PC-3 (cell line): ENCODE measurements at places on chromosomes 3 and 15.

DNA sequence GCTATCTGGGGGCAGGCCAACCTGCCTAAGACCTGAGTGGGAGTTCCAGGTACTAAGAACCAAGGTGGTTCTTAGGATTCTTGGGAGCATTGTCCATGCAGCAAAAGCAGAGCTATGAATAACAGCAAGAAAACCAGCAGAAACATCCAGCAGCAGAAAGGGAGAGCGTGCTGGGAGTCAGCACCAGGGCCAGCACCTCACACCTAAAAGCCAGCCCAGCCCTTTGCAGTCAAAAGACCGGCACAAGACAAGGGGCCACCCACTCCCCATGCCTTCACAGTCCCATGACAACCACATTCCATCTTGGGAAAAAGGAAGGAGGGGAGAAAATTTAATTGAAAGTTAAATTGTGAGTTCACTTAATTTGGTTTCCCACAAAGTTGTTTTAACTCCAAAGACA, 364.9 kb downstream of the AGBL1 start:
- no peak for DNase-seq

- no peak for DNase-seq
Observed at GRCh38 chr15:62798536-62798935, 244.0 kb upstream of the TPM1 start.

- DNase-seq, result no peak
Observed at GRCh38 chr3:112010636-112011035, 11.9 kb downstream of the TAGLN3 start.

DNA sequence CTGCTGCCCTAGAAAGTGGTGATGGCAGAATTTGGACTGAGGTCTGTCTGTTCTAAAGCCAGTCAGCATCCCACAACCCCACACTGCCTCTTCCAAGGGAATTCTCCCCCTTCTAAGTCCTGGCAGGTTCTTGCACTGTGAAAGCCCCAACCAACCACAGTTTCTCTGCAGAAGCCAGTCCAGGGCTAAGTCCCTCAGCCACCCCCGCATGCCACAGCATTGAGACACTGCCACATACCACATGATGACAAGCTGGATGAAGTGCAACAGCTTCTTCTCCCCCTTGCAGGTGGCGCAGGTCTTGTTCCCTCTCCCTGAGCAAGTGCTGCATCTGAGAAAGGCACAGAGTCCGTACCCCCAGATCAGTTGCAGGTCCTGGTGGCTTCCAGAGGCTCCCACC, 18.6 kb downstream of the SSUH2 start:
- peak; percentile 52 for DNase-seq

- DNase-seq, result no peak
Observed at GRCh38 chr3:130576375-130577266, 59.6 kb downstream of the COL6A6 start.

DNA sequence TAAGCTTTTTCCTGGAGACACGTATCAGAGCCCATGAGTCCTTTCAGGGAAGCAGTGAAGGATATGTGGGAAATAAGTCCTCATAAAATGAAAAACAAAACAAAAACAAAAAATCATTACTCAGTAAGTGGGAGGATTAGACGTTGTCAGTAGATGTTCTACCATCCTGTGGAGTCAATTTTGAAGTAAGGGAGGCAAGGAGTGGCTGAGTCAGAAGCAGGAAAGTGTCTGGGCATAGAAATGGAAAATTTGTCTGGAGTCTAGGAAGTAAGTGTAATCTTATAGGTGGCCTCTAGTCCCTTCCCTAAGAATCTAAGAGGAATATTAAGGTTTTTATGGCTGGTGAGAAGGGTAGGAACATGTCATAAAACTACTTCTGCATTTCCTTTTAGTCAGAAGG, 339.8 kb upstream of the SEMA6D start:
- no peak for DNase-seq

GRCh38 chr15:75530169-75530568, 48.9 kb downstream of the PTPN9 start:
- DNase-seq, result no peak

DNA sequence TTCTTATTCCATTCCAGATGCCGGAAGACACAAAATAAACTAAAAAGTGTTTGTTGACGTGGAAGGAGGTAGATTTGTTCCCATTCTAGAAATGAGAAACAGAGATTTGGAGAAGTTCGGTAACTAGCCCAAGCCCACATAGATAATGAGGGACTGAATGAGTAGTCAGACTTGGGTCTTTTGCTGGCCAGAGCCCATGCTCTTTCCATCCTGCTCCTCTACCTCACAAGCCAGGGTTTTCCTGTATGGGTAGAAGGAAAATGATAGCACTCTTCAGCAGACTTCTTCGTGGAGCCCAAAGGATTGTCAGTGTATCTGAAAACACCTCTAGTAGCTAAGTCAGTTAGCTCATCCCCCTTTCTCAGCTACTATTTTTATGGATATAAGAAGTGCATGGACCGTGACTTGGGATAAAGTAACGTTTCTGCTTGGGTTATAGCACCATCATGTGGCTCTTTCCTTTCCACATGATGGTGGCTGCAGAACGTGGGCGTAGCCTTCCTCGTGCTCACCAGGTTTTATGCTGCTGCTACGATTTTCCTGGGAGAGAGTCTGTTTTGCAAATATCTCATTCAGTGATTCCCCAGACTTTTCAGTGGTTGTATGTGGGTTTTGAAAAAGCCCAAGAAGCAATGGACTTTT, 84.6 kb downstream of the DGKG start:
- peak; percentile 56 for DNase-seq

DNA sequence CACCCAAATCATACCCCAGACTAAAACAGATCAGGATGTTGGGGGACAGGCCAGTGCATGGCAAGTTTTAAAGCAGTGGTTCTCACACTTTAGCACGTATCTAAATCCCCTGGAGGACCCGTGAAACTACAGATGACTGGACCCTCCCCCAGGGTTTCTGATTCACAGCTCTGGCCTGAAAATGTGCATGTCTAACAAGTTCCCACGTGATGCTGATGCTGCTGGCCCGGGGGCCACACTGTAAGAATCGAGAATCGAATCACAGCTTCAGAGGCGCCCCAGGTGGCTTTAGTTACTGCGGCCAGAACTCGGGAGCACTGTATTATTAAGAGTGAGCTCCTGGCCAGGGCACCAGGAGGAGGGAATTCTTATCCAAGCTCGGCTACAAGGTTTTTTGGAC, 11.6 kb downstream of the ADAMTS17 start:
- no peak for DNase-seq

GRCh38 chr3:155741603-155742002, 3.3 kb downstream of the PLCH1 start:
- no peak for DNase-seq

GRCh38 chr15:43977072-43977884, 150.5 kb downstream of the WDR76 start:
- DNase-seq, result peak; percentile 30

- peak; percentile 7 for DNase-seq
Observed at GRCh38 chr15:95132774-95133173, 901.4 kb downstream of the MCTP2 start.

- DNase-seq, result no peak
Observed at GRCh38 chr3:39349080-39349479, 19.6 kb downstream of the CCR8 start.

DNA sequence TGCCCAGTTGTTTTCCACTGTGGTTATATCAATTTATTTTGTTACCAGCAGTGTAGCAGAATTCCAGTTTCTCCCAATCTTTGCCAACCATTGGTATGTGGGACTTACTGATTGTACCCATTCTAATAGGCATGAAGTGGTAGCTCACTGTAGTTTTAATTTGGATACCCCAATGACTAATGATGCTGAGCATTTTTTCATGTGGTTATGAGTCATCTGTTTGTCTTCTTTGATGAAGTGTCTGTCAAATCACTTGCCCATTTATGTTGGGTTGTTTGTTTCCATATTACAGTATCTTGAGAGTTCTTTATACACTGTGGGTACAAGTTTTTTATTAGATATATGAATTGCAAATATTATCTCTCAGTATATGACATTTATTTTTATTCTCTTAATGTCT, 644.3 kb downstream of the NR2F2 start:
- peak; percentile 6 for DNase-seq

GRCh38 chr3:194399166-194399565, at the start of gene GP5:
Gene GP5 (minus strand): TSS chr3:194399266. CDS start chr3:194398282, 984 bp downstream.
- no peak for DNase-seq

- DNase-seq, result no peak
Observed at GRCh38 chr15:56017920-56018319, 24.5 kb upstream of the NEDD4 start.

DNA sequence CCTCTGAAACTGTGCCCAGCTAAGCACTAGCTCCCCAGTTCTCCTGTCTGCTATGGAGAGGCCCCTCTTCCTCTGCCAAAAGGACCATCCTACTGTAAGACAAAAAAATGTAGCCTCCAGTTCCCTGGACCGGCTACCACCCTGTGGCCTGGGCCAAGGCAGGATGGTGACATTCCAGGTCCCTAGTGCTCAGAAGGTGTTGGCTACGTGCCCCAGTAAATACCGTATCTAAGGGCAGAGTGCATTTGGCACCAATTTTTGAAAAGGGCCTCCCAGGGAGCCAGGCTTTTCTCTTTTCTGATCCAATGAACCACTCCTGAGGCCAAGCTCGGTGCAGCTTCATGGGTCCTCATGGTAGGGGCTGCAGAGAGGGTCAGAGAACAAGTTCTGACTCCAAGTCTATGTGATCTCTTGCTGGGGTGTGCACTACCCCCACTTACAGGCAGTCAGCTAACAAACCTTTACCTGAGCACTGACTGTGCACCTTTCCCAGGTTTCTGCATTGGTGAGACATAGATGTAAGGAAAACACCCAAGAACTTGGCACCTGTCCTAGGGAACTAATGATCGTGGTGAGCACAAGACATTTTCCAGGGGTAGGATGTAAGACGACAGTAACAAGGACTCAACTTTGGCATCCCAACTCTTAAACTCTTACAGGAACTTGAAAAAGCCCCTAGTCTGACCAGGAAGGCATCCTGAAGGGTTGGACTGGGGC, 32.6 kb downstream of the TLE3 start:
- DNase-seq, result no peak

GRCh38 chr3:169280646-169281045, 382.9 kb downstream of the MECOM start:
- no peak for DNase-seq

GRCh38 chr15:33148129-33148751, 46.3 kb downstream of the FMN1 start:
- DNase-seq, result no peak

GRCh38 chr3:142896201-142896755, 7.4 kb upstream of the PCOLCE2 start:
- peak; percentile 75 for DNase-seq

GRCh38 chr3:146162561-146162960, 1.6 kb upstream of the PLOD2 start:
- DNase-seq, result peak; percentile 38

GRCh38 chr3:12695112-12695511, 31.2 kb upstream of the RAF1 start:
- no peak for DNase-seq

DNA sequence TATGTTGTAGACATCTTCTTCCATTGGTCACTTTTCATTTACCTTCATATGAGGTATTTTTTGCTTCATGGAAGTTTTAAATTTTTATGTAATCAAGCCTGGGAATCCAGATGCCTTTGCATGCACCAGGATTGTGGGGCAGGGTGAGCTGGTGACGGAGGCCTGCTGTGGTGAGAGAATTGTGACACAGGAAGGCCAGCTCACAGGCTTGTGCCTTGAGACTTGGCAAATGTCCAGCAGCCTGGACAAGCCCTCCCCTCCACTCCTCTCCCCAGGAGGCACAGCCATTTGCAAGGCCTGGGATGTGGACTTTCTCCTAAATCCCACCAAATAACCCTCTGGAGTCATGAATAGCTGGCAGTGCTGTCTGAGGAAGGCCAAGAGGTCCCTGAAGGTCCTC, 67.4 kb downstream of the RHCG start:
- DNase-seq, result no peak

DNA sequence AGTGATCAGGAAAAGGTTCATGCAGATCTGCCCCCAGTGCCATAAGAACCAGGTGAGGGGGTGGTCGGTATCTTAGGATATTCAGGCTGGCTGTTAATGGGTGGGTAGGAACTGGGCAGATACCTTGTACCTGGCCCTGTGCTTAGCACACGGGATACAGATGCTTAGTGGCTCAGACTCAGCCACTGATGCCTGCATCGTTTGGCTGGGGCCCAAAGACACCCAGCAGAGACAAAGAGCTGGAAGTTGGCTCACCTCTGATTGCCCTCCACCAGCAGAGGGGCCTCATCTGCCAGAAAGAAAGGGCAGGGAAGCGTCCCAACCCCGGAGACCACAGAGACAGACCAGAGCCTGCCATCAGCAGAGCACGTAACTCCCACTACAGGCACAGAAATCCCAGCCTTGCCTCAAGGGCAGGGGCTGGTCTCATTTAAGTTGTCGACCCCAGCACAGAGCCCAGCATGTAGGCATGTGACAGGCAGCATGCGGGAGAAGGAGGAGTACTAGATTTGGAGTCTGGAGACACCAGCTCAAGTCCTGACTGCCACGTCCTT, 64.1 kb upstream of the SLC6A1 start:
- no peak for DNase-seq

- no peak for DNase-seq
Observed at GRCh38 chr15:40927495-40927872, 1.7 kb upstream of the DLL4 start.

- DNase-seq, result no peak
Observed at GRCh38 chr15:77568973-77569728, 63.6 kb downstream of the LINGO1 start.

DNA sequence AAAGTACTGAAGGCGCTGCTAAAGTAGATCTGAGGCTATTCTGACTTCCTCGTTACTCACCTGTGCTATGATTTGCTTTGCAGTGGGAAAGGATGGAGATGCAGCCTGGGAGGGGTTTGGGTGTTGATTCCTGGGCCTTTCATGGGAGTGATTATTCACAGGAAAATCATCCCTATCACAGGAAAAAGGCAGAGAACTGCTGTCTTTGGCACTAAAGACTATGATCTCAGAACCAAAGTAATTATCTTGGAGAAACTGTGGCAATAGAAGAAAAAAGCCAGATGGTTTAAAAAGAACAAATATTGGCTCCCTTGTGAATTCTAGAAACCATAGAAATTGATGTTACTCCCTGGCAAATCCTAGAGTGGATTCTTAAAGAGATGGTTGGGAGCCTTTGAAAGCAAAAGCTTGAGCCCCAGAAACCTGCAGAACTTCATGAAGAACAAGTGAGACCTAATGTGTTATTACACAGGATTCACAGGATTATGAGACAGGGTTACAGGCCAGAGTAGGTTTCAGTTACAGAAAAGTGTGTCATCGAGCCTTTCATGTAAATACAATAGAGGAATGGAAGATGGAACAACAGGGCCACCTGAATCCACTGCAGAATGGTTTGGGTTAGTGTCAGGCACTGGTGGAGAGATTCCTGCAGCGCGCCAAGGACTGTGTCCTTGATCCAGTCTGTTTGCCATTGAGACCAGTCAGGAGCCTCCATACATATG, 85.7 kb downstream of the OXNAD1 start:
- no peak for DNase-seq

- no peak for DNase-seq
Observed at GRCh38 chr15:23828786-23829185, 141.7 kb upstream of the NDN start.
